Activated T-cell treated with anti-CD3 and anti-CD28 coated beads, Interleukin-2, amount 50 U/mL, for 72 hours (primary cell): ENCODE measurements at places on chromosomes 6 and 20.

DNA sequence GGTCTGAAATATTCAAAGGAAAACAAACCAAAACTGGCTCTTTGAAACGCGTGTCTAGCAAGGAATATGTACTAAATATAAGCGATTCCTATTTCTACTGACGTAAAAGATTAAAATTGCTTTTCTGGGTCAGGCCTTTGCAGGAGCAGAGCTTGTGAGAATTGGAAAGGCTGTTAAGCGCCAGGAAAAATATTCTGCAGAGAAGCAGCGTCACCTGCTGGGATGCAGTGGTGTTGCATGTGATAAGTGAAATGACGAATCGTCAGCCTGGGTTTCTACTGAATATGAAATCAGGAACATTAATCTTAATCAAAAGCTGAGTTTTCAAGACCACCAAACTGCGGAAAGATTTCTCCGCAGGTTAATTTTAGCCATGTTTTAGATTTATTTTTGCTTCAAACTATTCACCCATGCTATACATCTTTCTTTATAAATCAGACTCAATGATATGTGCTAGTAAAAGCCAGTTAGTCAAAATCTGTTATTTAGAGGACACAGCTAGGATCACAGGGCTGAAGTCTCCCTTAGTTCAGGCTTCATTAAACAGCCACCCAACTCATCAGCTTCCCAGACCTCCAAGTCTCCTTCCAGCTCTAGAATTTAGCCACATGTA, 67.4 kb downstream of the ALDH8A1 start:
- DNase-seq, result peak; percentile 23

- no peak for DNase-seq
These were observed 228.3 kb upstream of the ECI2 start for GRCh38 chr6:4363656-4364055.

GRCh38 chr6:126010040-126010439, 23.7 kb downstream of the TRMT11 start:
- no peak for DNase-seq

GRCh38 chr6:35955071-35955470, 34.2 kb upstream of the SRPK1 start:
- DNase-seq, result no peak
